ENCODE measurements at places on chromosomes 2 and 18.

DNA sequence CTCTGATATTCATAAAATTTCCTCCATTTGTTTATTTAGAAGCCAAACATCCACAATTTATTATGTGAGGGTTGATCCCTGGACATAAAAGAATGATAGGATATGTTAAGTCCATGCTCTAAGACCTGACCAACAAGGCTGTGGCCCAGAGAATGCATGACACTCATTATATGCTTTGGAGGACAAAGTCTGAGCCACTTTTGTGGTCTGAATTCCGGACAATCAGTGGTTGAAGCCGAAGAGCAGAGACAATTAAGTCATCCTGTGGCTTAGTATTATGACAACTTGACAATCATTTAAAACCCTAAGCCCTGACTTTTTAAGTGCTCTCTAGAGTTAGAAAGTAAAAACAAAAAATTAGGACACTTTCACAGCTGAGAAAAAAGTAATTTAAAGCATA is 483.3 kb downstream of the PLCL1 start:
- DNase-seq = no peak

- DNase-seq = no peak
Measured at GRCh38 chr2:237291138-237291792, 122.7 kb downstream of the COL6A3 start.

DNA sequence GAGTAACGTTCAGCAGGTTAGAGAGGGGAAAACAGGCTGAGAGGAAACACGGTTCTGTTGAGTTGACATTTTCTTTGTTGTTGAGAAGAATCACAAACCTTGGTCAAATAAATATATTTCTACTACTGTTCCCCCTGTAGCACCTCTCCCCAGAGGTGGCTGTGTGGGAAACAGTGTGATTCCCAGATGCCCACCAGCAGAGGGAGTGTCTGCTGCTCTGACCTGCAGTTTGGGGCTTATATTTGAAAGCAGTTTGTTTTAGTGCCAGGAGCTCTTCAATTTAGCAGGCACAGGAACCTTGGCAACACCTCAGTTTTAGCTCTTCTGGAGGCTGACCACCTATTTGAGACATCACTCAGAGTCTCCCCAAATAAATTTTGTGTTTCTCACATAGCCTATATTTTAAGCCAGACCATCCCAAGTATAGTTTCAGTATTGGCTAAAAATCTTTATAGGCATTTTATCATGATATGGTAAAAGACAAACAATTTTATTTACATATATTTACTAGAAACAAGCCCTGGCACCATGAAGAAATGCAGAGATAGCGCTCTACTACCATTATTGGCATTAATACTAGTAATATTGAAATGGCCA is 75.7 kb downstream of the PIK3C3 start:
- DNase-seq = peak; percentile 25

- DNase-seq = no peak
Measured at GRCh38 chr18:76453057-76453561, 41.9 kb downstream of the ZNF516 start.

Measured in NB4 (cell line).